ENCODE measurements at places on chromosomes 12 and 14.

DNA sequence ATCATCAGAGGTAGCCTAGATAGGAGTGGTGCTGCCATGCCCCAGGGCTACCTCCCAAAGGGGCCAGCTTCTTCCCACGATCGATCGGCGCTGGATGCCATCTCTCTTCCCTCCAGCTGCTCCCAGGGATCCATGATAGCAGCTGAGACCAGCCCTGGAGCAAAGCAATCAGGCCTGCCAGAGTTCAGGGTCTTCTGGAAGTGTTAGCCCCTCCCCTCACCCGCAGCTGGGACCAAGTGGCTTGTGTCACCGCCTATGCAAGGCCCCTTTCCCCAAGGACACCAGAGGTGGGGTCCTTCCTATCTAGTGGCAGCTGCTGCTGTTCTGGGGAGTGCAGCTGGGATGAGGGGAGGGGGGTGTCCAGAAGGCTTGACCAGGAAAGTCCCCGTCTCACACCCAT lies 87.0 kb downstream of the IRF2BPL start:
- DNase-seq = no peak

GRCh38 chr14:64394423-64394822 lies 6.3 kb downstream of the MTHFD1 start:
- DNase-seq = no peak

- no peak for DNase-seq
Observed at GRCh38 chr12:1395421-1395955, 198.9 kb downstream of the FBXL14 start.

DNA sequence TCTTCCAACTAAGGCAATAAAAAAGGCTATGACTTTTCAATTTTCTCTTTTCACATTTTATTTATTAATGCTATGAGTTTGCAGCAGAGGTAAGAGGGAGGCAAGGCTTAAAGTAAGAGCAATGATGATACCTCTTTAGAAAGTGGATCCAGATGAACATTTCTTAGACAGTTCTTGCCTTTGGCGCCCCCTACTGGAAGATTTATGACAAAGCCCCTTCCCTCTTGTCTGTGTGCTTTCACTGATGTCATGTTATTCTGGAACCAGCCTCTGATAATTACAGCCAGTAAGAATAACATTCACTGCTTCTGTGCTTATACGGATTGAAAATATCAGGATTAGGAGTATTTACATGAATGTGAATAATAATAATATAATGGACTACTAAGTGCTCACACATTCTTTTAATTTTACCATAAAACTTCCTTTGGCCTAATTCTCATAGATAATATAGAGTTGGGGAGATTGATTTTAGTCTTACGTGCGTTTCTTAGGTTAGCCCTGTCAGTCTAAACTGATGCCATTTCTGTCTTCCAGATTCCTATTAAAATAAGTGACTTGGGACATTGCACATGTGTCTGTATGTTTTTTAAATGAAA lies 1929.9 kb upstream of the SEL1L start:
- DNase-seq = peak; percentile 4

DNA sequence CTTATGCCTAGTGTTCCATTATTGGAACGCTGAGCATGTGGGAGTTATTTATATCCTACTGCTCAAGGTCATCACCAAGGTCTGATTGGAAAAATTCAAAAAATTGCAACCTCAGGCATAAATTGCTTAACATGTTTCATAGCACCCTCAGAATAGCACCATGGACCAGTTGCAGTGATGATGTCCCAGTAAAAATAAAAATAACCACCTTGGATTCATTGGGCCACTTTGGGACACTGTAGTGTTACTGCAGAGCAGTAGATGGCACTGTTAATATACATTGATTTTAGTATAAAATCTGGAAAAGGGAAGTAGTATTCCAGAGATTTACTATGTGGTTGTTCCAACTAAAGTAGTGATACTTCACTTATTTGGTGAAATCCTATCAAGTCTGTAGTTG lies 31.0 kb upstream of the PTCSC3 start:
- no peak for DNase-seq

- DNase-seq = no peak
Observed at GRCh38 chr12:88570103-88570502, 10.2 kb downstream of the KITLG start.

DNA sequence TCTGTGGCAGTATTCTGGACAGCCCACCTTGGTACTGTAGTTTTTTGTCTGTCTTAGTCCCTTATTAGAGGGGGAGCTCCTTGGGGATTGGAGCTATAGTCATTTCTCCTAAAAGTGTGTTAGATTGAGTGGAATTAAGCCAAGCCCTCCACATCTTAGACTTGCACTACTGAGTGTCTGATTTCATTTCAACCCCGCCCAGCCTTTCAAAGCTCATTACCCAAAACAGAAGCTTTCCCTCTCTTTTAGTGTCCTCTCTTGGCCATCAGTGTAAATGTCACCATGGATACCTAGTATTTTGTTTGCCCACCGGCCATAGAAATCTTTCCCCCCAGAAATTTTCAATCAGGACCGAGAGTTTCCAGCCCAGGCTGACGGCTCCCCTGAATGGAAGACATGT lies 74.5 kb downstream of the LRRC74A start:
- no peak for DNase-seq

DNA sequence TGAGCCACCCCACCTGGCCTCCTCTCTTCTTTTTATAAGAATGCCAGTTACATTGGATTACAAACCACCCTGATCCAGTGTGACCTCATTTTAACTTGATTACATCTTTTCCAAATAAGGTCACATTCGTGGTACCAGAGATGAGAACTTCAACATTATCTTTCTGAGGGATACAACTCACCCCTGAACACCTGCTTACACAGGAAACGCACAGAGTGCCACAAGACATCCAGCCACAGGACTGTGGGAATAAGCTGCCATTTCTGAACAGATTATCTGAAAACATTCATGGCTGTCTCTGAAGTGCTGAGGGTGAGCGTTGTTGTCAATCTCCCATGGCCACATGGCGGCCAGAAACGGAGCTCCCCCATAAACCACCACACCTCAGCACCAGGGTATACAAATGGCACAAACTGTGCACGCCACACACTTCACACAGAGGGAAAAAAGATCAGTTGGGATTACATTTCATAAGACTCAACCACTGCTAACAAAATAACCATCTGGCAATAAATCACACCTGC lies 23.7 kb downstream of the FOXN3 start:
- DNase-seq = no peak

GRCh38 chr12:57611108-57611826 lies at the start of gene ARHGEF25:
Gene ARHGEF25, plus strand, starts transcription at chr12:57611435. Its CDS starts 460 bp downstream, at chr12:57611895.
- DNase-seq = no peak

DNA sequence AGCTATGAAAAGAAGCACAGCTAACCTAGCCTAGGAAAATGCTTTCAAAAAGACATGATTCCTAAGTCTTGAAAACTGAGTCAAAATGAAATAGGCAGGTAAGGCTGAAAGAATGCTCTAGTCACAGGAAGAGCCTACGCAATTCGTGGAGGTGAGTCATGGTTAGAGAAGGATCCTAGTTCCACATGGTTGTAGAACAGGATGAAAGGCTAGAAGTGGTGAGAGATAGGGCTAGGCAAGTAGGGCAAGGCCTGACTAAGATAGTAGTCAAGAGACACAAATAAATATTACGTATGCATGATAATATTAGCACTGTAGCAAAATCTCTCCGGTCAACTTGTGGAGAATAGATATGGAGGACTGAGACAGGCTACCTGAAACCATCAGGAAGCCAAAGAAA lies 47.2 kb downstream of the PLCZ1 start:
- DNase-seq = no peak

DNA sequence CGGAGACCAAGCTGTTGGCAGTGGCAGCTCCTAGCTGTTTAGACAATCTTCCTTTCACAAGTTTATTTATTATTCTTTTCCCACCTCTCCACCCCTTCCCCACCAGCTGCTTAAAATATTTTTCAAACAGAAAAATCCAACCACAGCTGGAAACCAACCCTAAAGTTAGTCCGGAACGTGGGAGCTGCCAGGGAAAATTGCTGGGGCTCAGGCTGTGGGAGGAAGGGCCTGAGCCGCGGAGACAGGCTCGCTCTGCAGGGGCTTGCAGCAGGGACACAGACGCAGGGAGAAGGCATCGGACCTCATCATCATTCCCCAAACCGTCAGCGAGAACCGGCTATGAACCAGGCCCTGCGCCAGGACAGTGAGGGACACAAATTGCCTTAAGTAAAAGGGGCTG lies 16.1 kb upstream of the TMEM106C start:
- DNase-seq = no peak

DNA sequence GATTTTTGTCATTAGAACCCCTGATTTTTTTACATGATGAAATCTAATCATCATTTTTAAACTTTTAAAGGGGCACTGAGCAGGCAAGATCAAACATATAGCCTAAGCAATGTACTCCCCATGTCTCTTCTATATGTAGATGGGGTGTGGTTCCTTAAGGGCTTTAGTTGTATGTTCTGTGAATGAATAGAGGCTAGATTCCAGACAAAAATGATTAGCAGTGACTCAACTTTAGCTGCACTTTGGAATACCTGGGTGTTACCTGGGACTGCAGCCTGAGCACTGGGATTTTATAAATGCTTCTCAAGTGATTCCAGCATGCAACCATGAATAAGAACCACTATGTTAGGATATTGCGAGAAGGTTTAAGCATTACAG lies 256.7 kb upstream of the PLEKHG7 start:
- no peak for DNase-seq

GRCh38 chr12:108241986-108242703 lies 97.0 kb downstream of the CMKLR1 start:
- DNase-seq = no peak

DNA sequence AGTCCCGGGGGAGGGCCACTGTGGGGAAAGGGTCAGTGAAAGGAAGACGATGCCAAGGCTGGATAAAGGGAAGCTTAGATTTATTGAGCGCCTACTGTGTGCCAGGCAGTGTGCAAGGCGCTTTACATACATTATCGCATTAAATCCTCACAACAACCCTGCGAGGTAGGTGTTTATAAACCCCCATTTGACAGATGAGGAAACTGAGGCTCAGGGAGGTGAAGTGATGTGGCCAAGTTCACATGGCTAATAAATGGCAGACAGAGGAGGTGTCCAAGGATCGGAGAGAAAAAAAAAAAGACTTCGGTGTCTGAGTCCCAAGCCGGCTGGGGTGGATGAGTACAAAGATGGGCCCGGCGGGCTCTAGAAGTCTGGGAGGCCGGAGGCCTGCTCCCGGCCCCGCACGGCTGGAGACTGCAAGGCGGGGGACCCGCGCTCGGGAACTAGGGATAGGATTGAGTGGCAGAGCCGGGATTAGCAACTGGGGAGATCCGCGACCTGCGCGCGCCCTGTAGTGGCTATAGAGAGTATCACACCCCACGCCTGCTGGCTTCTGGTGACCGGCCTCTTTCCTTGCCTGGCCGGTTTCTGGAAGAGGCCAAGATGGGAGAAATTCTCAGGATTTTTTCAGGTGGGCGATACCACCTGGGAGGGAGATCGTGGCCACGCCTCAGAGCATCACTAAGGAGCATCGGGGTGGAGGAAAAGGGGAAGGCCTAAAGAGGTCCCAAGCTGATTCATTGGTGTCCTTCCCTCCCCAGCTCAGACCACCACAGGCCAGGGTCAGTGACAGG lies 3.9 kb downstream of the DDN start:
- DNase-seq = no peak

DNA sequence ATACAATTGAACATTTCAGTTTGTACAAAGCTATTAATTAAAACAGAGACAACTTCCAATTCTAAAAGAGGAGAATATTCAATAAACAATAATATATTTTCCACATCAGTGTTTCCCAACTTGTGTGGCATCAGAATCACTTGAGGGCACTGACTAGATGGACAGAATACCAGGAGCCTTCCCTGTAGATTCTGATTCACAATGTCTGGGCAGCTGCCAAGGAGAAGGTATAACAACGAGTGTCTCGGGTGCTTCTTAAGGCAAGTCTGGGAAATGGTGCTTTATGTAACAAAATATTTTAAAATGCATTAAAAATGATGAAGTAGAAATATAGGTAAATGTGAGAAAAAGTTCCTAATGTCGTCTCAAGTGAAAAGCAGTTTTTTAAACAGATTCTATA lies 26.2 kb downstream of the GALC start:
- DNase-seq = no peak

DNA sequence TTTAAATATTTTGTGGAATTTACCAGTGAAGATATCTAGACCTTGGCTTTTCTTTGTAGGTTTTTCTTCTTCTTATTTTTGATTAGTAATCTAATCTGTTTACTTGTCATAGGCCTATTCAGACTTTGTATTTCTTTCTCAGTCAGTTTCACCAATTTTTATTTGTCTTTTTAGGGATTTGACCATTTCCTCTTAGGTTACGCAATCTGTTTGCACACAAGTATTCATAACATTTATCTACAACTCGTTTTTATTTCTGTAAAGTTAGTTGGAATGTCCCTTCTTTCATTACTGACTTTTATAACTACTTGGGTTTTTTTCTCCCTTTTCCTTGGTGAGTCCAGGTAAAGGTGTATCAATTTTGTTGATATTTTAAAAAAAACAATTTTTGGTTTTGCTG lies 545.7 kb downstream of the AACS start:
- no peak for DNase-seq

- DNase-seq = no peak
Observed at GRCh38 chr14:100030452-100031153, 34.6 kb upstream of the EVL start.

DNA sequence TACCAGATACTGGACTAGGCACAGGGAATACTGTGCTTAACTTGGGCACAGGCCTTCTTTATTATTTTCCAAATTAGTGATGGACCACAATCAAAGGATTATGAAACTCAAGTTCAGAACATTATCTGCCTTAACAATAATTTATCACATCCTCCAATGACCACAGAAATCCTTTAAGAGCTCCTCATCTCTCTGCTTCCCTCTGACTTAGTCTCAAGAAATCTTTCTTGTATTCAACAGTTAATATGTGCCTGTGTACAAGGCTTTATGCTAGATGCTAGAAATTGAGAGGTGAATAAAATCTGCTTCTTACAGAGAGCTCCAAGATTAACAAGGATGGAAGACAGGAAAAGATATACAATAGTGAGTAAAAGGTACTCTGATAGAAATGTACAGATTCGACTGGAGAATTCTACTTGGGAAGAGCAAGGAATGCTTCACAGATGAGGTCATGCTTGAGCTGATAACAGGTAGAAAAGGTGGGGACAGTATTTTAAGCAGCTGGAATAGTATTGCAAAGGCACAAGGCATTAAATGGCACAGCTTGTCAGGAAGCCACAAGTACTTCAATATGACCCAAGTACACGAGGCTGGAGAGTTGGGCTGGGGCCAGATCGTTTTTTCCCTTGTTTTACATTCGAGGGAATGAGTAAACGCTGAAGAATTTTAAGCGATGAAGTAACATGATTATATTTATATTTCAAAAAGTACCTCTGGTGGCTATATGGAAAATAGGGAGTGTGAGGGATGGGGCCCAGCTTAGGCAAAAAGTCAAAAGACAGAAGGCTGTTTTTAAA lies 55.1 kb upstream of the ARID2 start:
- no peak for DNase-seq

All from NK-92 treated with Interleukin-12 subunit alpha and Interleukin-12 subunit beta, amount 100 ng/mL, for 24 hours (cell line).